Stimulated activated CD4-positive, alpha-beta T cell treated with anti-CD3 and anti-CD28 coated beads, Interleukin-2, amount 100 ng/mL, for 4 hours (primary cell): ENCODE measurements at places on chromosomes 2 and 18.

GRCh38 chr2:64620661-64621060 lies 33.1 kb downstream of the SERTAD2 start:
- DNase-seq = no peak

GRCh38 chr2:1546901-1547300 lies 133.6 kb downstream of the TPO start:
- no peak for DNase-seq

DNA sequence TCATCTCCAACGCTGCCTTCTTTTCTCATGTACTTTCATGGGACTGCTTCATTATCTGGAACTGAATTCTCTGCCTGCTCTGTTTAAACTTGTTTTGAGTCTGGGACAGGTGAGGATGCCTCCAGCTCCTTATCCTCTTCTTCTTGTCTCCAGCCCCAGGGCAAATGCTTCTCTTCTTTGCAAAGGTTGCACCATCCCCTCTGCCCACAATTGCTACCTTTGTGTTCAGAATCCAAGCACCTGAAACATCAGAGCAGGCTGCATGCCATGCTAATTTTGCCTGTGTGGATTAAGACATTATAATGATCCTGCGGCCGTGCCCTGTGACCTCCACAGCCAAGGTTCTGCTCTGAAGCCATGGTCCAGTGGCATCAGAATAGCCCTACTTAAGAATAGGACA lies 309.5 kb downstream of the EPHA4 start:
- DNase-seq = no peak

DNA sequence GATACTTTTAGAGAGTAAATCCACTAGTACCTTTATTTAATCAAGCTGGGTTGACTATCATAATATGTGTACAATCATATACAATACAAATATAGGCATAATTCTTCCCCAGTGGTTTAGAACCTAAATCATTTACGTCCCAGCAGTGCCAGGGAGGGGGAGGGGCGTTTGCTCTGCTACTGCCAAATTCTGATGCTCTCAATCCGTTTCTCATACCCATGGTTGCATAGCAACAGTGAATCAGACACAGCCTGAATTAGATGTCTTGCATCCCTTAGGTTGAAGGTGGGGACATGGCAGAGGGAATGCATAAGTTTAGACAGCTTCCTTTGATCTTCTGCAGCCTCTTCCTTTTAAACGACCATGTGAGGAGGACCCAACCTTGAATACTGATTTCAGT lies 135.4 kb downstream of the ABCA12 start:
- no peak for DNase-seq

- DNase-seq = no peak
Measured at GRCh38 chr2:54936766-54937165, 113.5 kb downstream of the RTN4 start.

- DNase-seq = no peak
Measured at GRCh38 chr2:123359636-123360035, 665.5 kb upstream of the CNTNAP5 start.

DNA sequence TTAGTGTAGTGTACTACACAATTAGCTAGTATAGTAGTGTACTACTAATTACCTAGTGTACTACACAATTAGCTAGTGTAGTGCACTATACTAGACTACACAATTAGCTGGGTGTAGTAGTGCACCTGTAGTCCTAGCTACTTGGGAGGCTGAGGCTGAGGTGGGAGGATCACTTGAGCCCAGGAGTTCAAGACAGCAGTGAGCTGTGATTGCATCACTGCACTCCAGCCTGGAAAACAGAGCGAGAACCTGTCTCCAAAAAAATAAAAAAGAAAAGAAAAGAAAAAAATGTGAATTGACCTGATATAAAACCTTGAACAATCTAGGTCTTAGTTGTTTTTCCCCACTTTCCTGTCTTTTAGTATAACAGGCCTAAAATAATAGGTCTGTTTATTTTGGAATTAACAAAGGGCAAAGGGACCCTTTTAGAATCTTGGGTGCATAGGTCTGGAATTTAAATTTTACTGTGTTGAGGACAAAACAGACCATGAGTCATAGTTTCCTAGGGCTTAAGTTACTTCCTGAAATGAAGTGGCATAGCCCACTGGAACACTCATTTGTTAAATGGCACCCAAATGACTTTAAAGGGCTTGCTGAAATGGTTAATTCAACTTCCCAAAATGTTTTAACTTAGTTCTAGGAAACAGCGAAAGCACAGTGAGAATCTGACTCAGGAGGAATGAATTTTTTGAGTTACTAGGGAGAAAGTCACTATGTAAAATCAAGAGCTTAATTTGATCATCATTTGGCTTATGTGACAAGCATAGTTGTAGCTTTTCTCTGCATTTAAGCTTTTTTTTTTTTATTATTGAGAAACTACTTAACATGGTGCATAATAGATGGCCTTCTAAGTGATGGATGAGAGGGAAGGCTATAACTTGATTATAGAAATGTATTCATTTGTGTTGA lies 50.7 kb upstream of the ARL5A start:
- no peak for DNase-seq
